Subcutaneous adipose tissue (tissue), 4 donors: ENCODE measurements at places on chromosomes 2 and 18. TPM values are rescaled to one million over a fixed set of nuclear protein-coding genes. Genes with fewer than 3 reads are reported as not detected.

The IL18R1 gene
- 24.9 TPM for total RNA-seq

The CEP68 gene
- total RNA-seq = 27.9 TPM

The TDRD15 gene
- 1.6 TPM for total RNA-seq

The MC4R gene
- total RNA-seq = not detected

The ANKRD30BL gene
- total RNA-seq = not detected

The TUBA4B gene
- total RNA-seq = not detected

The GATA6 gene
- 3.1 TPM for total RNA-seq

The BOLL gene
- total RNA-seq = not detected

The ERFE gene
- 0.85 TPM for total RNA-seq

The CAPN13 gene
- total RNA-seq = not detected

The LIMS4 gene
- 1.5 TPM for total RNA-seq

The SERPINB11 gene
- total RNA-seq = not detected

The LHCGR gene
- 1.1 TPM for total RNA-seq

The RTKN gene
- 8.2 TPM for total RNA-seq

The TMEM37 gene
- total RNA-seq = 57.7 TPM

The LYG2 gene
- not detected for total RNA-seq

The CGREF1 gene
- total RNA-seq = 8.2 TPM

The DNER gene
- 6.2 TPM for total RNA-seq

The FOXI3 gene
- not detected for total RNA-seq

The VWC2L gene
- not detected for total RNA-seq

The MC5R gene
- not detected for total RNA-seq
